CD4-positive, alpha-beta T cell treated with Interleukin-4 for 4 hours (primary cell): ENCODE measurements at places on chromosomes 2 and 18.

- no peak for DNase-seq
These were observed 21.0 kb downstream of the MYO1B start for GRCh38 chr2:191266201-191266600.

GRCh38 chr2:120620025-120620793 is 115.5 kb upstream of the GLI2 start:
- no peak for DNase-seq

- no peak for DNase-seq
These were observed 7.8 kb upstream of the NARS1 start for GRCh38 chr18:57629422-57629821.

GRCh38 chr2:118883792-118884191 is 36.3 kb upstream of the EN1 start:
- DNase-seq, result no peak

- no peak for DNase-seq
These were observed 210.6 kb downstream of the BABAM2 start for GRCh38 chr2:28101123-28101522.

DNA sequence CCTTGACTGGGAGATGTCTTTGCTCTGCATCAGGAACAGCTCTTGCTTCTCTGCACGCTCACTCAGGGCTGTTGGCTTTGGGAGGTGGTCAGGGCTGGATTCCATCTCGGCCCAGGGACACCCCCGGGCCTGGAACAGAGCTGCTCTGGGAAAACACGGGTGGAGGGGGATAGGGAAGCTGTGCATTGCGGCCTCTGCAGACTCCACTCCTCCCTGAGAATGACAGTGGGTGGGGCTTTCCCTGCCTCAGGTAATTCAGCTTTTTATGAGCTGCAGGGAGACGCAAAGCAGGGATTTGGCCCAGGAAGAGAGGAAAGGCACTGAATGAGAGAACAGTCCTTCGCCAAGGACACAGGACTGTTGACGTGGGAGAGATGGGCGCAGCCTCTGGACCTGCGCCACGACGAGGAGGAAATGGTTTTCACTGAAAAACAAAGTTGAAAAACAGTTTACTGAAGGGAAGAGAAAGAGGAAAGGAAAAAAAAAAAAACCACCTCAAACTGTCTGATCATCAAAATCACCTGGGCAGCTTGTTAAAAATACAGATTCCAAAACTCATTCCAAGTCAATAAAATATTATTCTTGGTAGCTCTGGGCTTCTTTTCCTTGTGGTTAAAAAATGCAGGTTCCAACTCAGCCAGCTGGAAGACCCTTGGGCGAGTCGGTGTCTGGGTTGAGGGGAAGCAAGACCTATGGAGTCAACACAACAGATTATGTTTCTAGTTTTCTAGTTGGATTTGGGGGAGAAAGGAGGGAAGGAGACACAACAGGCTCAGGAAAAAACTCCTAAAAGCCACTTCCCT is 194.0 kb downstream of the ZFP36L2 start:
- DNase-seq, result no peak

GRCh38 chr2:8893474-8893873 is 56.1 kb upstream of the KIDINS220 start:
- no peak for DNase-seq

DNA sequence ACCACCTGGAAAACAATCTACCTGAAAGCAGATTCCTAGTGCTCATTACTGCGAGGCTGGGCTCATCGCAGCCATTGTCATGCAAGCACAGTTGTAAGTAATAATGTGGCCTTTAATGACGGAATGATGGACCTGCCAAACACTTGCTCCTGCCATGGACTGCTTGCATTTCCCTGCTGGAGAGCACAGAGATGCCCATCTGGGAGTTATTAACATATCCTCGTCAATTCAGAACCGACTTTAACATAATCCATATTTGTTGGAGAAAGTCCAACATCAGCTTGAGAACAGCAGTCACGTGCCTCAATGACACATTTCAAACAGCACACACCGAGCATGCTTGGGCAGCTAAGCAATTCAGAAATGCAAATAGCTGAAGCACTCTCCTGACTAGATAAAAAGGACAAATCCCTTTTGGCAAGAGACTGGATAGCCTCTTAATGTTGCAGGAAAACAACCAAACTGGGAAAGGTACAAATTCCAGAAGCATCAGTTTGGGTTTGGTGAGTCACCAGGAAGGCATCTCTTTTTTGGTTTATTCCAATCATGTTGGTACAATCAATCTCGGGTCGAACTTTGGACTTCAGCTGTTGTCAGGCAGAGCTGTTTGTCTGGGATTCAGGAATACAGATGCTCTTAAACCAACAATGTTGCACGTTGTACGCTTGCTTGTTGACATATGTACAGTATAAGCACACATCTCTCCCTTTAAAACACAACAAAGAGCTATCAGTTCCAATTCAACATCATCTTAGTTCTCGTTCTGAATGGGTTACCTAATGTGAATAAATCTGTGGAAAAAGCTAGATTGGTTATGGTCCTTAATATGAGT is 395.8 kb downstream of the LNPK start:
- DNase-seq, result no peak
